Germinal center (tissue), 1 donor: ENCODE measurements at places on chromosomes 13 and 19.

DNA sequence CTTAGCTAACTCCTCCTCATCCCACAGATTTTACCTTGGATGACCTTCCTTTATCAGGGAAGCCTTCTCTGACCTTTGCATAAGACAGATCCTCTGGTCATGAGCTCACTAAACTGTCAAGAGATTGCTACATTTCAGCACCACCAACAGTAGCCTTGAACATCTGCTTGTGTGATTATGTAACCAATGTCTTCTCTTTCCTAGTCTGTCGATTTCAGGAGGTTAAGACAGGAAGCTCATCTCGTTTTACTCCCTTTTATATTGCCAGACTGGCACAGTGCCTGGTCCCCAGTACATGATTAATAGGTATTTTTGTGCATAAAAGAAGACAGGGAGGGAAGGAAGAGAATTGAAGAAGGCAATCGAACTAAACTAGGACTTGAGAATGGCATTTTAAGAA is 1697.7 kb downstream of the EFNB2 start:
- no peak for DNase-seq

GRCh38 chr19:6768236-6768785 is 1.1 kb upstream of the SH2D3A start:
- no peak for DNase-seq

DNA sequence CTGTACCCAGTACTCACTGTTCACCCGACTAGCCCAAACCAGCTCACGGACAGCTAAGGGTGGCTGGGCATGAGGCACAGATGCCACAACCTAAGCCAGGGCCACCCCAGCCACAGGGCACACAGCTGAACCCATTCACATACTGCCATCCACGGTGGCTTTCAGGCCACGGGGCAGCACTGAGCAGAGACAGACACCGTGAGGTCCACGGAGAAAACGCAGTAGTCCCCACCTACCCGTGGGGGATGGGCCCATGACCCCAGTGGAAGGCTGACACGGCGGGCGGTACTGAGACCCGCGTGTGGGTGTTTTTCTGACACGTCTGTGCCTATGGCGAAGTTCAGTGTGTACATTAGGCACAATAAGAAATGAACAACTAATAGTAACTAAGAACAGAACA is 25.5 kb downstream of the IZUMO4 start:
- no peak for DNase-seq

DNA sequence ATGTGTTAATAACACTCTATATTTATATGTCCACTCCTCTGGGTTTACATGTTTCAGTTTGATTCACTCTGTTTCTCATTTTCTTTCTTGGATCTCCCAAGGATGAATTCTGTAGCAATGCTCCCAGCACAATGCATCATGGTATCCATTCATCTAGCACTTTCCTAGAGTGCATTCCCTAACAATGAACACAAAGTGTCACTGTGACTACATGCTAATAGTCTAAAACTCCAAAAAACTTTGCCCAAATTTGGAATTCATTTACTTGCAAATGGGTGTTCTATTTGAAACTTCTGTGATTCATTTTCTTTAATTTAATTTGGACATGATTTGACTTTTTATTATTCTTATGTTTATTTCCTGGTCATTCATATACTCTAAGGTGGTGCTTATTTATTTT is 286.3 kb downstream of the POU4F1 start:
- DNase-seq, result no peak

DNA sequence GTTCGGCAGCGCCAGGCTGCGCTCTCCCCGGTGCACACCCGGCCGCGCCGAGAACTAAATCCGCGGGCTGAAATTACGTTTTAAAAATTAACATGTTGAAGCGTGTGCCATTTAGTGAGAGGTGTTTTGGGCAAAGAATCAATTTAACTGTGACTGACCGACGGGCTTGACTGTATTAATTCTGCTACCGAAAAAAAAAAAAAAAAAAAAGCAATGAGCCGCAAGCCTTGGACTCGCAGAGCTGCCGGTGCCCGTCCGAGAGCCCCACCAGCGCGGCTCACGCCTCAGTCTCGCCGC is 9.6 kb upstream of the SOX1 start:
- no peak for DNase-seq

GRCh38 chr13:97727991-97728390 is 225.5 kb upstream of the IPO5 start:
- no peak for DNase-seq

DNA sequence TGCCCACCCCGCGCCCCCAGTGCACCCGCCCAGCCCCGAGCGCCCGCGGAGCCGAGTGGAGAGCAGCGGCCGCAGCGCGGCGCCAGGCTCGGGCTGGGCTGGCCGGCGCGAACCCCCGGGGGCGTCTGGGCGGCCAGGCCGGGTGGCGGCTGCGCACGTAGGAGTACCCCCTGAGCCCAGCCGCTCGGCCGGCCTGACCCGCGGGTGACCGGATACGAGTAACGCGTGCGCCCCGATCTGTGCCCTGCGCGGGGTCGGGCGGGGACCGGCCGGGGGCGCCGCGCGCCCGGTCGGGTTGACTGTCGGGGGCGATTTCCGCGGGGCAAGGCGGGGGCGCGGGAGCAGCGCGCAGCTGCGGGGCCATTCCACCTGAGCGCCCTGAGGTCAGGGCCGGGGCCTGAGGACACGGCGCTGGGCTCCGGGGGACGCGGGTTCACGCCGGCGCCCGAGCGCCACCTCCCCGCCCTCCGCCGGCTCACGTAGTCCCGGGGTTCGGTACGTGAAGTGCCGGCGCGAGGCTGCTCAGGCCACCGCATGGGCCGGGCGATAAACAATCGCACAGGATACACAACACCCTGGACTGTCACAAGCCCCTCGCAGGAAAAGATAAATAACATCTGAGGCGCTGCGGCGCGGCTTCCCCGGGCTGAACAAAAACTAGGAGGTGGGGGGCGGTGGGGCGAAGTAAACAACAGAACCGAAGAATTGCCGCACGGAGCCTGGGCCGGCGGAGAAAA is 37.6 kb upstream of the FLT1 start:
- DNase-seq, result no peak
